ENCODE measurements at places on chromosomes 3 and 15.
A peak's percentile ranks its signal among the peaks of the same experiment; 100 is the strongest.

DNA sequence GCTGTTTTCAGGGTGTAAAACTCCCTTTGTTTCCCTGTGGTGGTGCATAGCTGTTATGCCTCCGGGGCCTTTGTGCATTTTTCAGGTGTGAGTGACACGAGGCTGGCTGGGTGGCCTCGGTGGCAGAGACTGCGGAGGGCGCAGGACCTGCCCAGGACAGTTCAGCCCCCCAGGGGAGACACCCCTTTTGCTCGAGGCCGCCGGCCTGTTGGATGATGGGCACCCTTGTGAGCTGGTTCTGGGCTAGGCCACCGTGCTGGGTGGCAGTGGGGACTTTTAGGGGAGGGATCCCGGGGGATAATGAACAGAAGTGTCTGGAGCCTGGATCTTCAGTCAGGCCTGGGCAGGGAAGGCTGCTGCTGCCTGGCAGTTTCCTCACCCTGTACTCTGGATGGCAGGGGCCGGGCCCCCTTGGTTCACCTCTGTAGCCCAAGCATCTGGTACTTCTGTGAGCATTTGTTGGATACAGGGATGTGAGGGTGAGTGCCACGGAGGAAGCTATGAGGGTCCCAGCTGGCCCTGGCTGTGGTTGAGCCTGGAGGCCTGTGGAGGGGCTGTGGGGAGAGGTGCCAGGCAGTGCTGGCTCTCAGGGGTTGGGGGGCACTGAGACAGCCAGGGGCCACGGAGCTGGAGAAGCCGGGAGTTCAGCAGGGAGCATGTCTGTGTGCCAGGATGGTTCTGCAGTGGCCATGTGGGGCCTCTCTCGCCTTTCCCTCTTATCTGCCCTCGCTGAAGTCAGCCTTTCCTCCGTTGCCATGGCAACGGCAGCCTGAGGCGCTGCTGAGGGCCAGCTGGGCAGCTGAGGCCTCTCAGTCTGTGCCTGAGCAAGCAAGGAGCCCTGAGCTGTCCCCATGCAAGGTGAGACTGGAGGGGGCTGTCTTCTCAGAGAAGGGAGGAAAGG lies 49.0 kb downstream of the KY start:
- DNase-seq, result no peak

- DNase-seq, result no peak
These were observed 8.7 kb downstream of the HACD2 start for GRCh38 chr3:123576122-123576521.

- DNase-seq, result no peak
These were observed 93.1 kb downstream of the STAG1 start for GRCh38 chr3:136658946-136659682.

DNA sequence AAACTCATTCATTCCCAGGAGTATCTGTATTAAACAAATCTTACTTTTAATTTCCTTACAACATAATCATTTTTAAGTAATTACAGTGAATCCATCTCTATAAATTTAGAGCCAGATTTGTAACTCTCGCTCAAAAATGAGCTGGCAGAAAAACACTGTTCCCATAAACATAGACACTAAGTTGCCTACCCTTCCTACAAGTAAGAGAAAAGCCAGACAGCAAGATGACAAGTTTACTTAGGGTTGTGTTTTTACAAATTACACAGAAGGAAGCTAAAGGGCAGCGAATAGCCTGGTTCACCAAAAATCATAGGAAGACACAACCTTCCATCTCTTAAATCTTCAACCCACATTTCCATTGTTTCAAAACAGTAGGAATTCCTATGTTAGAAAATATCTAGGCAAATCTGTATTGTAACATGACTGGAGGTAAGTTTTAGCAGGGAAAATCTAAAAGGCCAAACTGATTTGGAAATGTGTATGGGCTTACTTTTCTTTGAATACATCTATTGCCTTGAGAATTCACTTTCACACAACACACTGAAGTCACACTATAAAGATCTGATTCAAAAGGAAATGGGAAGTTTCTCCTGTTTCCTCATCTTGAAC lies 21.7 kb downstream of the HERC1 start:
- no peak for DNase-seq

- DNase-seq, result no peak
These were observed 45.6 kb downstream of the UMPS start for GRCh38 chr3:124775877-124776276.

DNA sequence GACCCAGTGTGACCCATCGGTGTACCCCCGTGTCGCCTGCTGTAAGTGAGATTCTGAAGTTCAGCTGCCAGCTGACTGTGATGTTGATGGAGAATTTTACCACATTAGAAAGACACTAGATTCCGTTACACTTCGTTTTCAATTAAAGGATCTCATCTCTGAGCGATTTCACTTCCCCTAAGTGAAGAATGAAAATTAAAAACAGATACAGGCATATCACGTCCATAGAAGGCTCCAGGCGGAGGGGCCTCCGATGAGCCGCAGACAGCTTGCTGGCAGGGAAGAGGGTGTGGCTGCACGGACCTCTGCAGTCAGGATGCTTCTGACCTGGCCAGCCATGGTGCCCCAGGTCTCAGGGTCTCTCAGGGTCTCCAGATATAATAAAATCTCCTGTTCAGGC lies 6.6 kb upstream of the CPN2 start:
- DNase-seq, result no peak

DNA sequence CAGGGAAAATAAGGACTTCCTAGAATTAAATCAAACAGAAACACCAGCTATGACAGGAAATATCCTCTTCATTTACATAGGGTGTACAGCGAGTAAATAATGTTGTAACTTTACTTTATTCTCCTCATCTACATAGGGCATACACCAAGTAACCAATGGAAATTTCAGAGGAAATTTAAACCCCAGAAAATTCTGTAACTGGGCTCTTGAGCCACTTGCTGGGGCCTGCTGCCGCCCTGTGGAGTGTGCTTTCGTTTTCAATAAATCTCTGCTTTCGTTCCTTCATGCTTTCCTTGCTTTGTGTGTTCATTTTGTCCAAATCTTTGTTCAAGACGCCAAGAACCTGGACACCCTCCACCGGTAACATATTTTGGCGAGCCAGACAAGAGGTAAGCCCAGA lies 990.4 kb upstream of the CADM2 start:
- DNase-seq, result peak; percentile 54

GRCh38 chr15:74402337-74402841 lies 31.4 kb downstream of the SEMA7A start:
- no peak for DNase-seq

GRCh38 chr3:15667484-15667883 lies 65.9 kb downstream of the BTD start:
- no peak for DNase-seq

GRCh38 chr3:184117636-184118035 lies 17.5 kb upstream of the EIF2B5 start:
- DNase-seq, result no peak

GRCh38 chr15:58477170-58477569 lies 45.4 kb downstream of the LIPC start:
- DNase-seq, result no peak

- no peak for DNase-seq
These were observed 143.1 kb downstream of the CDIN1 start for GRCh38 chr15:36722555-36722954.

- DNase-seq, result peak; percentile 42
These were observed 1.7 kb downstream of the PAK2 start for GRCh38 chr3:196741249-196741889.

DNA sequence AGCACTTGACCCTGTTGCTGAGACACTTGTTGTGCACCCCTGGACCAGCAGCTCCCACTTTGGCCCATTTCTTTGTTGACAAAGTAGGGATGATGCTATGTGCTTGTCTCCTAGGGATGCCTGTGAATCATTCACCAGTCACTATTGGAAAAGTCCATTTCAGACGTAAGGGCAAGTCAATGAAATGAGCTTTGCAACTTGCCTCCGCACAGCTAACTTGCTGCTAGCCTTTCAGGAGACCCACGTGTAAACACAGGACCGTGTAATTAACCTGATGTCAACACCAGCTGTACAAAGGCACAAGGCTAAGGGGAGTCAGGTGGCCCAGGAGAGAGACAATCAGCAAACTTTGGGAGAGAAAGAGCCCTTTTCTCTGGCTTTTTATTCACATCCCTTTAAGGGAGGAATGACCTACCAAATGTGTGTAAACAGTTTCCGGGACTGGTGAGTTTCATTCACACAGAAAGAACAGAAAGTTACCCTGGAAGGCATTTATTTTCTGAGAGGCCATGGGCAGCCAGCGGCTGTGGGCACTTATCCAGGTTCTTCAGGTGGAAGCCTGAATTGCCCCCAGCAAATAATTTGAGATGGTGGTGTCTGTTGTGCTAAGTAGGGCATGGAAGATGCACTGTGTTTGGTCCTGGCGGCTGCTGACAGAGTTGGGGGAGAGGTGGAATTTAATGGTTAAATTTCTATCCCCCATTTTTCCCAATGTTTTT lies 54.0 kb downstream of the TIPARP start:
- DNase-seq, result no peak

- DNase-seq, result no peak
These were observed 442.9 kb downstream of the ERC2 start for GRCh38 chr3:56025326-56025725.

- DNase-seq, result peak; percentile 27
These were observed 481.4 kb upstream of the ALCAM start for GRCh38 chr3:104885214-104885814.

- no peak for DNase-seq
These were observed 66.3 kb downstream of the SSUH2 start for GRCh38 chr3:8578282-8578681.

DNA sequence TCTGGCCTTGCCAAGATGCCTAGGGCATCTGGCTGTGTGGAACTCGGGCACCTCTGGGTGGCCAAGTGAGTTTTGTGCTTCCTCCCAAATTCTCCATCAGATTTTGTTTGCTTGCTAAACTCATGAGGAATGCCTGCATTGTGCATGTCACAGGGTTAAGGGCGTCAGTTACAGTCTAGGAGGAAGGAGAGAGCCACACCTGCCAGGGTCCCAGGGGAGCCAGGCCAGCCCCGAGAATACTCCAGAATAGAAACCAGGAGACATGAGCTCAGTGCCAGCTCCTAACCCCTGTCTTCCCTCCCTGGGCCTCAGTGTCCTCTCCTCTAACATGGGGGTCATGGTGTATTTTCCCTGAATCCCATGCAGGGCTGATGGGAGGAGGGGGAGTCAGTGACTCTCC lies 22.0 kb upstream of the SKOR1 start:
- peak; percentile 31 for DNase-seq

GRCh38 chr15:68436680-68437079 lies 4.7 kb upstream of the ITGA11 start:
- no peak for DNase-seq

DNA sequence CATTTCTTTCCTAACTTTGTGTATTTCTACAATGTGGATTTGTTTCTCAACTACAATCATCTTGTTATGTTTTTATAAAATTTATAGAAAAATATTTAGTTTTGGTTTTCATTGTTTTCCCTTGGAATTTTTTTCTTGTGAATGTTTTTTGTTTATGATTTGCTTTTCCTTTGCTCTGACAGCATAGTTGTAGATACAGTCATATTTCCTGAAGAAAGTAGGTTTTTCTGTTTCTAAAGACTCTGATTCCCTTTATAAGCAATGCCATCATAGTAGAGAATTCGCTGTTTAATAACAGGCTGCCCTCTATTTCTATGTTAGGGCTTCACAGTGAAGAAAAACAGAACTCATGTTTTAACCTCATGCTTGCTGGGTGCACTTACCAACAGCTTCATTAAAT lies 482.3 kb downstream of the ZBBX start:
- no peak for DNase-seq

GRCh38 chr3:126849768-126850167 lies 133.1 kb upstream of the PLXNA1 start:
- no peak for DNase-seq

DNA sequence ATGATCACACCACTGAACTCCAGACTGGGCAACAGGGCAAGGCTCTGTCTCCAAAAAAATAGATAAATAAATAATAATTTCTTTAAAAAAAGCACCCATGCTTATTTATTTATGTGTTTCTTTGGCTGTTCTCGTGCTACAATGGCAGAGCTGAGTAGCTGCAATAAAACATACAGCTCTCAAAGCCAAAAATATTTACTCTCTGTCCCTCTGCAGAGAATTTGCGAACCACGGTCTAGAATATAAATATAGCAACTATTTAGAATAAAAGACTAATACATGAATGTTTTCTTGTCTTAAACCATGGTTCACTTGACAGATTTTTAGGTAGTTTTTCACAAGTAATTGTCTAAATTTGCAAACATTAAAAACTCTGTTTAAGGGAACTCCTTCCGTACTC lies 72.7 kb downstream of the ADAM10 start:
- no peak for DNase-seq

DNA sequence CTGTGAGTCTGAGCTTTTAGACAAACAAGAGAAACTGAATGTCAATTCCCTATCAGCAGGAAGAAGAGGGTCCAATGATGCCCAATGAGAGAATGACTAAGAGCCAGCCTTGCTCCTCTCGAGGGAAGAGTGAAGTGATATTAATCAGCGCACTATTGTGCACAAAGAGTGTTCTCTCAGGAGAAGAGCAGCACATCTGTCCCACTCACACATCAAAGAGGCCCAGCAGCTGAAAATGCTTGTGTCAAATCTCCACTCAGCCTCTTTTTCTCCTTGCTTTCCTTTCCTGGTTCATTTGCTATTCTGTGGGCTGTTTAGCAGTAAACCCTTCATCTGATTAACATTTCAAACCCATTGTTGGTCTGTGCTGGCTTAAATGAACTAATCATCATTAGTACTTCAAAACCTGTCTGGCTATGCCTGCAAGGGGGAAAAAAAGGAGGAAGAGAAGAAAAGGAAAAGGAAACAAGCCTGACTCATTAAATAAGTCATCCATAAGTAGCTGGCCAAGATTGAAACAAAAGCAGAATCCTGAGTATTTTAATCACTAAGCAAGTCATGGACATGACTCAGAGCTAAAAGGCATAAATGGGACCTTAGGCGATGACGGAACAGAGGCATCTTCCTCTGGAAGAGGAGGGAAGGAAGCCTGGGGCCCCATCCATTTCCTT lies 912.7 kb downstream of the TUSC7 start:
- DNase-seq, result no peak

- peak; percentile 16 for DNase-seq
These were observed 740 bp upstream of the ZBTB47 start for GRCh38 chr3:42652611-42653302.

DNA sequence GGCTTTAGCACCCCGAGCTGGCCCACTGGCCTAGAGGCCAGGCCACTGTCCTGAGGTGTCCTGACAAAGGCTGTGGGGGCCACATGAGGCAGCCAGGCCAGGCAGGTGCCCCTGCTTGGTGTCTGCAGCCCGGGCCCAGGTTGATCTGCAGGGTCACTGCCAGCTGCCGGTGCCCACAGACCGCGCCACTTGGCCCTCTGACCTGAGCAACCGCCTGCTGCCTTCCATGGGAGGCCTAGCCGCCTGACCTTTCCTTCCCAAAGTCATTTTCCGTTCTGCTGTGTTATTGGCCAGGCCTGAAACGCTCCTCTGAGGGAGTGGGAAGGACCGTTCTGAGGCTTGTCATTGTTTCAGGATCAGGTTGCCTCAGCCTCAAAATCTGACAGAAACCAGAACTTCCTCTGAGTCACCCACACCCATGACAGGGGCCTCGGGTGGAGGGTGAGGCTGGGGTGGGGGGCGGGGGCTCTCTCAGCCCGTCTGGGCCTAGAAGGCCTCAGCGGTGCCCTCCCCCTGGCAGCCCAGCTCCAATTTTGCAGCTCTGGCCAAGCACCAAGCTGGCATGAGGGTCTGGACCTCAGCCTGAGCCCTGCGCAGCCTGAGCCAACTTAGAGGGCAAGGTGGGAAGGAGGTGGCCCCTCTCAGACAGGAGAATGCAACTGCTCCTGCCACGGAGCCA lies 140.7 kb upstream of the MEF2A start:
- no peak for DNase-seq
